ENCODE measurements at places on chromosomes 11 and 22.

- no peak for DNase-seq
Measured at GRCh38 chr11:21634491-21634890, 558.4 kb upstream of the ANO5 start.

GRCh38 chr11:41309111-41309522 lies 150.3 kb downstream of the LRRC4C start:
- DNase-seq: no peak

DNA sequence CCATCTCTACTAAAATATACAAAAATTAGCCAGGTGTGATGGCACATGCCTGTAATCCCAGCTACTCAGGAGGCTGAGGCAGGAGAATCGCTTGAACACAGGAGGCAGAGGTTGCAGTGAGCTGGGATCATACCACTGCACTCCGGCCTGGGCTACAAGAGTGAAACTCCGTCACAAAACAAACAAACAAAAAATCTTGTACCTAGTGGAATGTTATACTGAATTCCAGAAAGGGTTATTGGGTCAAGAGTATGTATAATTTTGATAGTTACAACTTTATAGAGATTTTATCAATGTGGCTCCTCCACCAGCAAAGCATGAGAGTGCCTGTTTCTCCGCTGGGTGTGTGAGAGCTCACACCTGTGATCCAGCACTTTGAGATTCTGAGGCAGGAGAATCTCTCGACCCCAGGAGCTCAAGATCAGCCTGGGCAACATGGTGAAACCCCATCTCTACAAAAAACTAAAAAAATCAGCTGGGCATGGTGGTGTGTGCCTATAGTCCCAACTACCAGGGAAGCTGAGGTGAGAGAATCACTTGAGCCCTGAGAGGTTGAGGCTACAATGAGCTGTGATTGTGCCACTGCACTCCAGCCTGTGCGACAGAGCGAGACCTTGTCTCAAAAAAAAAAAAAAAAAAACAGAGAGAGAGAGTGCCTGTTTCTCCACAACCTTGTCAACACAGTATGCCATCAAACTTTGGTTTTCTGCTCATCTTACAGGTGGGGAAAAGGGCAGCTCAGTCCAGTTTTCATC lies 12.7 kb upstream of the FOLR1 start:
- no peak for DNase-seq

- no peak for DNase-seq
Measured at GRCh38 chr11:96326959-96327358, 16.0 kb downstream of the MAML2 start.

- DNase-seq: no peak
Measured at GRCh38 chr22:20061481-20061861, 18.6 kb upstream of the DGCR8 start.

DNA sequence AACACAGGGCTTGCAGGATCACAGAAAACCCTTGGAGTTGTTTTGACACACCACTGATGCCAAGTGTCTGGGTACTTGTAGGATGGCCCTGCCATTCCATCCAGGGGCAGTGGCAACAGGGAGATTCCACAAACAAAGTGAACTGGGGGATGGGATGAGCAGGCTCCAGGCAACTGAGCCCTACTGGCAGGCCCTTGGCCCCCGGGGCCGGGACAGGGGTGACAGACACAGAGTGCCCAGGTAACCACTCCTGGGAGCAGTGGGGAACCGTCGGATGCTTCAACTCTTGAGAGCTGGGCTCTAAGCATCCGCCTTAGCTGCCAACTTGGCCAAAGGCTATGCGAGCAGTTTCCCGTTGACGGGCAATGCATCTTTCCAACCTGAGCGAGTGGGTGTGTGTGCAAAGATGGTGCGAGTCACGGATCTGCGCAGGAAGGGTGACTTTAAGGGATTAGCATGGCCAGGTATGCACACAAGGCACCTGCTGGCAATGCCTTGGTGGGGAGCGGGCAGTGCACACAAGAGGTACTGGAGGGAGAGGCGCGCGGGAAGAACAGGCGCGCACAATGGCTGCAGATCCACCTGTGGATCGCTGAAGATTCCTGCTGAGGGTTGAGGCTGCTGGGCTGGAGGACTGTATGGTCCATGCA lies 83.1 kb upstream of the PRODH start:
- DNase-seq: no peak

DNA sequence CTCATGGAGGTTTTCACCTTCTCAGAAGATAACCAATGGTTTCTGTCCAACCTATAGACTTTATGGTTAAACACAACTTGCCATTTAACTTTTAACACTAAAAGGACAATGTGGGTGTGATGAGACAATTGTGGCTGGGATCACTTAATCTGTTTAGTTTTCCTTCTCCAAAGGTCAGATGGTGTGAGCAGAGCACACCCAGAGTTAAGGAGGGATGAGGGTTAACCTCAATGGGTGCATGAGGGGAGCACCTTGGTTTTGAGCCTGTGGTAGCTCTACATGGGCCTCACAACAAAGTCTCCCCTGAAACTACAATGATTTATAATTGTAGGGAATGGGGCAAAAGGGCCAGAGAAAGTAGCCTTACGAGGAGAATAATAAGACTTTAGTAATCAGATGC lies 28.9 kb upstream of the CHRM4 start:
- no peak for DNase-seq

DNA sequence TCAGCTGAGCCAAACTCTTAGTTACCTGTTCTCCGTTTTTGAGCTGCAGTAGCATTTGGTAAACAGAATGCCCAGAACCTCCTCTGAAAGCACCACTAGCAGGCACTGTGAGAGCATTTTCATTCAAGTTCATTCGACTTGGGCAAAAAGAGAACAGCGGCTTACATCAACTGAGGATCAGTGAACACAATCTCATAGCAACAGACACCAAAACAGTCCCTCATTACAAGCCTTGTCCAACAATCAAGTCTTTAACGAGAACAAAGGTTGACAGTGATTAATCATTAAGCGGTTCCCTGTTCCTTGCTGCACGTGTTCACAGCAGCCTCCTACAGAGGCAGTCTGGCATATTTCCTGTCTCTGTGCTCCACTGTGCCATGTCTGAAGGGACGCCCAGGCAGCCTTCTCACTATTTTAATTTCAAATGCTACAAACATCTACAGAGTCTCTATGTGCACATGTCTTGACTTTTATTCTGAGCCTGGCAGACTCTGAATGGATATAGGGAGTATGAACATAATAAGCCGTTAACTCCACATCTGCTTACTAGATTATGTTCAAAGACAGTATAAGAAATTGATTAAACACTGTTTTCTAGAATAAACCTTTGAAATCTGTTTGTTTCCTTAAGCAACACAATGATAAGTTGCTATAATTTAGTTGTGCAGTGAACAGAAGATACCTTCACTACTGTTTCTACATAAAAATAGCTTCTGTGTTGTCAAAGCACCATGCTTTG lies 88.3 kb upstream of the MTMR2 start:
- DNase-seq: peak; percentile 42

- DNase-seq: no peak
Measured at GRCh38 chr11:134366254-134366653, 34.5 kb downstream of the GLB1L2 start.

- no peak for DNase-seq
Measured at GRCh38 chr22:50081426-50082196, 3.6 kb downstream of the MLC1 start.

Data from stimulated activated CD4-positive, alpha-beta T cell treated with anti-CD3 and anti-CD28 coated beads, Interleukin-1b, Interleukin-23, amount 100 ng/mL, for 48 hours (primary cell).